ENCODE measurements at places on chromosomes 2 and 18. TPM values are rescaled to one million over a fixed set of nuclear protein-coding genes. Genes with fewer than 3 reads are reported as not detected.

The ERICH2 gene
- total RNA-seq, result not detected

The CXCR1 gene
- not detected for total RNA-seq

The ONECUT2 gene
- total RNA-seq, result 0.15 TPM

The HTR2B gene
- not detected for total RNA-seq

The ELOA2 gene
- not detected for total RNA-seq

The STEAP3 gene
- 3.2 TPM for total RNA-seq

The RIT2 gene
- not detected for total RNA-seq

The ADCYAP1 gene
- total RNA-seq, result 0.49 TPM

The SLC8A1 gene
- 6.9 TPM for total RNA-seq

The PNKD gene
- 43.8 TPM for total RNA-seq

The DBI gene
- 90.7 TPM for total RNA-seq

The ACVR1C gene
- total RNA-seq, result 0.05 TPM

The SCN1A gene
- total RNA-seq, result not detected

The MAP2 gene
- total RNA-seq, result 2.9 TPM

The REG3G gene
- 1.1 TPM for total RNA-seq
